Activated CD4-positive, alpha-beta T cell treated with anti-CD3 and anti-CD28 coated beads for 4 hours (primary cell): ENCODE measurements at places on chromosomes 1 and 21.

DNA sequence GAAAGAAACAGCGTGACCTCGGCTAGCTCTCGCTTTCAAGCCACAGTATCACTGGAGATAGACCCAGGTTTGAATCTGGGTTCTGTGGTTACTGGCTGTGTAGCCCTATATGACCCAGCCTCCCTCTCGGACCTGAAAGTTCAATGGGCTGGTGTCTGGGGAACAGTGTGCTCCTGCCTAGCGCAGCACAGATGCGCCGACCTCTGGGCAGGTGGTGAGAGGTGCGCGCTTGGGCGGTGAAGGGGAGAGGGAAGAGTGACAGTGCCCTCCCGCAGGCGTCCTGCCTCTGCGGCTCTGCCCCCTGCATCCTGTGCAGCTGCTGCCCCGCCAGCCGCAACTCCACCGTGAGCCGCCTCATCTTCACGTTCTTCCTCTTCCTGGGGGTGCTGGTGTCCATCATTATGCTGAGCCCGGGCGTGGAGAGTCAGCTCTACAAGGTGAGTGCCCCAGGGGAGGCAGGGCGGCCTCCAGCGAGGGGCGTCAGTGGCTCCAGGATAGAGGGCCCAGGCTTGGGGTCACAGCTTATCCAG, 10.5 kb downstream of the SERINC2 start:
- DNase-seq: no peak

- no peak for DNase-seq
These were observed 29.4 kb downstream of the PSMG1 start for GRCh38 chr21:39153842-39154241.

DNA sequence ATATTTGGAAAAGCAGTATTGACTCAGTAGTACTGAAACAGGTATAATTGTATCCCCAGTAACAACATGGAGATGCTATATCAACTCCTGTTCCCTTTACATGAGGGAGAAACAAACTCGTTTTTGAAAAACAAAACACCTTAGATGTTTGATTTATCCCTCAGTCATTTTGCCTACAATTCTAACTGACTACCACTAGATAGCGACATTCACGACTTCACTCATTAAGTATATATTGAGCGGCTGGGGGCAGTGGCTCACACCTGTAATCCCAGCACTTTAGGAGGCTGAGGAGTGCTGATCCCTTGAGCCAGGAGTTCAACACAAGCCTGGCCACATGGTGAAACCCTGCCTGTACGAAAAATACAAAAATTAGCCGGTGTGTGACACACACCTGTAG, 83.3 kb downstream of the CYYR1 start:
- no peak for DNase-seq

- DNase-seq: no peak
These were observed 18.9 kb downstream of the ACP6 start for GRCh38 chr1:147651466-147651865.

GRCh38 chr21:42097860-42098454, 26.8 kb downstream of the UMODL1 start:
- no peak for DNase-seq

- DNase-seq: no peak
These were observed 371 bp upstream of the ODF2L start for GRCh38 chr1:86396498-86396890.

DNA sequence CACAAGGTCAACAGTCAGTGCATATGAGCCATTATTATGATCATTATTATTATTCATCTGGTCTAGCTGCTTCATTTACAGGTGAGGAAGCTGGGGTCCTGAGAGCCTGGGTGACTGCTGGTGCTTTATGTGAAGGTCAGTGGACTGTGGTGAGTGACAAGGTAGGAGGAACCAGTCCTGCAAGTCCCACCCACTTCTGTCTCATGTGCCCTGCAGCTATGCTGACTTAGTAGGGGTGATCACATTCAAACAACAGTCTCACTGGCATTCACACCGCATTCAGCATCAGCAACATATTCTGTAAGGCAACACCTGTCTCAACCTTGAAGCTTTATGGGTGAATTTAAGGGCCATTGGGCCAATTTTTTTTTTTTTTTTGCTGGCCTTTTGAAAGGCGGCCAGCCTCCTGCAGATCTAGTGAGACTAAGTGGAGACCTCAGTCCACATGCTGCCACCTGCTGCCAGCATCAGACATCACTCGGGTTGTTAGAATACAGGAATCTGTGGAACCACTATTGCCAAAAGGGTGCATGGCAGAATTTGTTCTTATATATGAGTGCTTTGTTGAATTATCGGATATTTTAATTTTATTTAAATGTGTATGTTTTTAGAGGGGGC, 59.9 kb upstream of the CACNA1E start:
- DNase-seq: peak; percentile 28

GRCh38 chr1:119011706-119012105, 23.6 kb upstream of the TBX15 start:
- no peak for DNase-seq

GRCh38 chr1:1216770-1217620, 3.0 kb upstream of the TNFRSF4 start:
- DNase-seq: peak; percentile 63

DNA sequence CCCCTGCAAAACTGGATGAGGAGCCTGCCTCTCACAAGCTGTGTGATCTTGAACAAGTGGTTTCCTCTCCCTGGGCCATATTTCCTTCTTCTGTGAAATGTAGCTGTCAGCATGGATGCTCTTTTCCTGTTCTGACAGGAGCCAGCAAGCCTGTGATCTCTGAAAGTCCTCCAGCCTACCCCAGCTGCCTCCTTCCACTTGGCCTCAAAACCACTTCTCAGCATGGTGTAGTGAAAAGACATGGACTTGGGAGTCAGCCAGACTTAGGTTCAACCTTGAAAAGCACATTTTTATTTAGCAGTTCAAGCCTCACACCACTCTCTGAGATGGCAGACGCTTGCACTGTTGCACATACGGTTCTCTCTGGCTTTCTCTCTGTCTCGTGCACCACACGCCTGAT, 292.9 kb upstream of the DUSP10 start:
- no peak for DNase-seq

- DNase-seq: no peak
These were observed 464.5 kb downstream of the KCNT2 start for GRCh38 chr1:196143602-196144342.

- DNase-seq: no peak
These were observed 15.3 kb downstream of the CD55 start for GRCh38 chr1:207336559-207337467.

DNA sequence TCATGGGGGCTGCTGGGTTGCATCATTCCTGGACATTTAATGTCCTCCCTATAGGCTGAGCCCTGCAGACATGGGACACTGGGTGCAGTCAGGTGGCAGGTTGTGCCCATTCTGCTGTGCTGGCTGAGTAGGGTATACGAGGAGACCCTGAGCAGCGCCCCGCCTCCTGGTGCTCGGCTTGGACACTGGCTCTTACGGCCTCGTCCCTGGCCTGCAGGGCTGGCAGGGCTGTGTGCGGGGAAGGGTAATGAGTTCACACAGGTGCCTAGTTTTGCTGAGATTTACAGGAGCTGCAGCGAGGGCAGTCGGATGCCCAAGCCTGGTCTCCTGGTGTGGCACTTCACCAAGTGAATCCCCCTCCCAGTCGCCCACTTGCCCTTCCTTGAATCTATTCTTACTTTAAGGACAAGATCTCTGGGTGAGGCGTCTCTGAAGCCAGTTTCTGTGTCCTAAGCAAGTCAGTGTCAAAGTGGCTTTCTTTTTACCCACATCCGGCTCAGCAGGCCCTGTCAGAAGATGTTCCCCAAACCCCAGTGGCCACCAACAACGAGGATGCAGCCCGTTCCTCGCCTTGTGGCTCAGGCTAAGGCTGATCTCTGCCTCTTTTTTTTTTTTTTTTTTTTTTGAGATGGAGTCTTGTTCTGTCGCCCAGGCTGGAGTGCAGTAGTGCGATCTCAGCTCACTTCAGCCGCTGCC, 73.2 kb downstream of the MAN1C1 start:
- no peak for DNase-seq

GRCh38 chr1:37814252-37814651, 6.2 kb upstream of the YRDC start:
- DNase-seq: no peak

DNA sequence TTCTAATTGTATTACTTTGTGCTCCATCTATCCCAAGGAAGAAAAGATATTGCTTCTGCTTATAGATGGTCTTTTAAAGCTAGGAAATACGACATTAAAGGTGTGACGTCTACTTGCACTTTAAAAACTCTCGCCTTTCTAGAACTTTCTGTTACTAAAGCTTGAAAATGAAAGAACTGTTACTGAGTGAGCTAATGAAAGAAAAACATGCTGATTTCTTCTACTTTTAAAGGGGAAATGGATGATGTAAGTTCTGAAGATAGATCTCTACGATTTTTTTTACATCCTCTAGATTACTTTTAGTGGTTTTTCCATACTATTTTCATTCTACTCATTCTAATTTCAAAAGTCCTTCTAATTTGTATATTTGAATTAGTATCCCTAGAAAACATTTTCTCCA, 387.5 kb downstream of the USP25 start:
- no peak for DNase-seq

GRCh38 chr21:18468790-18469189, 65.2 kb upstream of the TMPRSS15 start:
- DNase-seq: no peak

DNA sequence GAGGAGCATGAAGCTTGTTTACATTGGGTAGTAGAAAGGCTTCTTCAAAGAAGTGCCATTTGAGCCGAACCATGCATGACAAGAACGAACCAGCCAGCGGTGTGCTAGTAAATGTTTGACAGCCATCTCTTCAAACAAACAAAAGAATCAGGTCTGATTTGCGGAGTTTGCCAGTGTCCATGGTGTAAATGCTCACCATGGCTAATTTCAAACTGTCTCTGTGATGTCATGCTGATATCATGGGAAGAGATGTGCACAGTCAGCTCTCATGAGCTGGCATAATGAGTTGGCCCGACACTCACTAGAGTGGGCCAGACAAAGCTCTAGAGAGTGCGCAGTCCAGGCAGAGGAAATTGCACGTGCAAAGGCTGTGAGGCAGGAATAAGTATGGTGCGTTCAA, 101.1 kb downstream of the KAZN start:
- no peak for DNase-seq

GRCh38 chr1:235127732-235128455, 743 bp downstream of the TOMM20 start:
- DNase-seq: no peak

GRCh38 chr1:63368131-63368530, 704 bp downstream of the ALG6 start:
- no peak for DNase-seq

DNA sequence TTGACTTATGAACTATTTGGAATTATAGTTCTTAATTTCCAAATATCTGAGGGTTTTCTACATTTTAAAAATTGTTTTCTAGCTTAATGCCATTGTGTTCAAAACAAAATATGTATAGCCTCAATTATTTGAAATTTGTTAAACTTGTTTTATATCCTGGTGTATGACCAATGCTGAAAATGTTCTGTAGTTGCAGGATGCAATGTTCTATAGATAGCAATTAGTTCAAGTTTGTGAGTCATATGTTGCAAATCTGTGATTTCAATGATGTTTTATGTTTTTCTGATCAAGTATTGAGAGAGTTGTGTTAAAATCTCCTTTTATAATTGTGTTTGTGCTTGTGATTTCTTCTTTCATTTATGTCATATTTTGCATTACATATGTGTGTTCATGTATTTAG, 517.5 kb downstream of the ADGRL2 start:
- no peak for DNase-seq

- no peak for DNase-seq
These were observed 25.0 kb downstream of the ABCA4 start for GRCh38 chr1:94095744-94096469.

DNA sequence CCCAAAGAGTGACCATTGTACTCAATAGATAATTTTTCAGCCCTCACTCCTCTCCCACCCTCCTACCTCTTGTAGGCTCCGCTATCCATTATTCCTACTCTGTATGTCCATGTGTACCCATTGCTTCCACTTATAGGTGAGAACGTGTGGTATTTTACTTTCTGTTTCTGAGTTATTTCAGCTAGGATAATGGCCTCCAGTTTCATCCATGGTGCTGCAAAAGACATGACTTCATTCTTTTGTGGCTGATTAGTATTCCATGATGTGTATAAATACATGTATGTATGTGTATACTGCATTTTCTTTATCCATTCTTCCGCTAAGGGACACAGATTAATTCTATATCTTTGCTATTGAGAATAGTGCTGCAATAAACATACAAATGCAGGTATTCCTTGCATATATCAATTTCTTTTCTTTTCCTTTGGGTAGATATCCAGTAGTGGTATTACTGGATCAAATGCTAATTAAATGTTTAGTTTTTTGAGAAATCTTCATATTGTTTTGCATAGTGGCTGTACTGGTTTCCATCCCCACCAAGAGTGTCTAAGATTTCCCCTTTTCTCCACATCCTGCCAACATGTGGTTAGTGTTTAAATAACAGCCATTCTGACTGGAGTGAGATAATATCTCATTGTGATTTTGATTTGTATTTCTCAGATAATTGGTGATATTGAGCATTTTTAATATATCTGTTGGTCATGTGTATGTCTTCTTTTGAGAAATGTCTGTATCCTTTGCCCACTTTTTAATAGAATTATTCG, 4.9 kb downstream of the LY9 start:
- no peak for DNase-seq

DNA sequence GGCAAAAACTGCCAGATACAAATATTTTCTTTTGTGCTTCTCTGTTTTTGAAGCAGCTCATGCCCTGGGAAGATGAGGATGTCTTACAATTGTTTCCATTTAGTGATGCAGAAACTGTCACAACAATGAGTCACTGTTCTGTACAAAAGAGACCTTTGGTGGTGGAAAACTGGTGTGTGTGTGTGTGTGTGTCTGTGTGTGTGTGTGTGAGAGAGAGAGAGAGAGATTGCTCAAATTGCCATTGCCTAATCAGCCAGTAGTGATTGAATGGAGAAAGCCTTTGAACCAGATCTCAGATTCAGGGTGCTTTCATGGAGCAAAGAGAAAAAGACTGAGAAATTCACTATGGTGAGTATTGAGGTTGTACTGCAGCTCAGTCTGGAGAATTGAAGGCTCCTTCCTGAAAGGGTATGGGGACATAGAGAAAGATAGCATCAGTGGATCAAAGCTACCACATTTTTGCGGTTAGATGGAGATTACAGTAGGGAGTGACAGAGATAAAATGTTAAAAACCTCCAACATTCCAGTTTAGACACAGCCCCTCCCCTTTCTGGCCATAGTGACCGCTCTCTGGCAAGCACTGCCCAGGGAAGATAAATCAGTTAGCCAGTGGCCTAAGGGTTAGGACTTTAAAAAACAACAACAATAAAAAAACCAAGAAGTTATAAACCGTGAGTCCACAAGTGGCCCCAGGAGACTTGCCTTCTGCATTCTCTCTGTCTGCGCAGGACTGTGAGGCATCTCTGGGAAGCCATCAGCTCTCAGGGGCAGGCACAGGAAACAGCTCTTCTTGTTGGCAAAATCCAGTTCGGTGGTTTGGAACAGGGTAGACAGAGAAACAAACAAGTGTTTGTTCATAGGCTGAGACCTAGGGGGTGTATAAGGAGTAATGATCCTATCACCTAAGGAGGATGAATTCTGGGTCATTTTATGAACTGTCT, 406.5 kb downstream of the DUSP10 start:
- DNase-seq: no peak
